ENCODE measurements at places on chromosomes 5 and 9.

GRCh38 chr5:6868575-6869215 lies 155.5 kb downstream of the TENT4A start:
- DNase-seq: no peak

- no peak for DNase-seq
These were observed 7.0 kb downstream of the UBE2QL1 start for GRCh38 chr5:6455571-6456200.

GRCh38 chr5:94422812-94423211 lies 195.6 kb downstream of the KIAA0825 start:
- DNase-seq: no peak

DNA sequence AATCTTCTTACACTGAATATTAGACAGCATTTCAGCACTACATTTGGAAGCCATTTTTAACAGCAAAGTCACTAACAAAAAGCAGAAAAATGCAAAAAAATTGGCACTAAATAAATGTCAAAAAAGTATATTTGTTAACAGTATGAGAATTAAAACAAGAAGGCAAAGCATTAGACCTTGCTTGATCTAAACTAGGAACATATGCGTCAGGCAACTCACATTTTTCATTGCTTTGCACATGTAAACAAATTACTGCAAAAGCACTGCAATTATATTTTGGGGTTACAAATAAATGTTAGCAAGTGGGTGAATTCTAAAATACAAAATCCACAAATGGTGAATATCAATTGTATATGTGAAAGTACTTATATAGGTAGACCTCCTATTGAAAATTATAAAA lies 49.0 kb upstream of the RAPGEF6 start:
- DNase-seq: no peak

DNA sequence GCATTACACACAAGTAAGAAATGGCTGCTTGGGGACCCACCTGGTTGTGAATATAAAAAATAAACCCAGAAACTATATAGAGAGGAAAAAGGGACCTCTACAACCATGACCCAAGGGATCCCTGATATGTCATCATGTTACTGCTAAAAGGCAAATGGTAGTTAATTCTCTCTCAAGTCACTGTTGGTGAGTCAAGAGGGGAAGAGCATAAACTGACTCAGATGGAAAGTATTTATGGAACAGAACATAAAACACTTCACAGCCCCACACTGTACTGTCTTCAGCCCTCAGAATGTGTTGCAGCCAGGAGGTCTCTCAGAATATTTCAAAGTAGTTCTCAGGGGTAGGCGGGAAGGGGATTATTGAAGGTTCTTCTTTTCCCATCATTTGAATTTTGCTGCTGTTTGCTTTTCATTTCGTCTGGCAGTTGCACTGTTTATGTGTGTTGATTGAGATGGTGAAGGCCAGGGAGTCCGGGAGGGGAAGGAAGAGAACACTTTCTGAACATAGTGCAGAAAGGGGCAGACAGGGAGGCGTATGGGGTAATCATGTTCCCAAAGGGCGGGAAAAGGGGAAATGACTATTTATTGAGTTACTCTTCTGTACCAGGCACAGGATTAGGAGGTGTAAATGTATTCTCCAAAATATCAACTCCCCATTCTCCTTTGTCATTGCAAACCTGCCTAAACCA lies 85.5 kb downstream of the TEK start:
- DNase-seq: no peak

DNA sequence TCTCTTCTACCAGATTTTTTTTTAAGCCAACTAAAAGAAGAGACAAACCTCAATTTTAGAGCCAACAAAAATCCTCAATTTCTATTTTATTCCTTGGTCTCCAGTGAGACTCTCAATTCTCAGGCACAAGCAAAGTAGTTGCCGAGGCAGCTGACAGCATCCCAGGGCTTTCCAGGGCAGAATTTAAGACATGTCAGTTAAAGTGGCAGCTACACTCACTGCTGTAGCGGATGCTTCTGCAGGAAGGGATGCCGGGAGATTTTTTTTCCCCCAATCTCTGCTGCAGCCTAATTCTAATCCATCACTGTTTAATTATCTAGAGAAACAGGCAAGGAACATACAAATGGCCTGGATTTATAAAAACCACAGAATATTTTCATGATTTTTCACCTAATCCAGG lies 57.0 kb downstream of the TTC39B start:
- no peak for DNase-seq

GRCh38 chr9:134917431-134918373 lies at the start of gene FCN1:
Gene FCN1 (minus strand): TSS chr9:134917912. CDS start chr9:134917871, 41 bp downstream.
- no peak for DNase-seq

DNA sequence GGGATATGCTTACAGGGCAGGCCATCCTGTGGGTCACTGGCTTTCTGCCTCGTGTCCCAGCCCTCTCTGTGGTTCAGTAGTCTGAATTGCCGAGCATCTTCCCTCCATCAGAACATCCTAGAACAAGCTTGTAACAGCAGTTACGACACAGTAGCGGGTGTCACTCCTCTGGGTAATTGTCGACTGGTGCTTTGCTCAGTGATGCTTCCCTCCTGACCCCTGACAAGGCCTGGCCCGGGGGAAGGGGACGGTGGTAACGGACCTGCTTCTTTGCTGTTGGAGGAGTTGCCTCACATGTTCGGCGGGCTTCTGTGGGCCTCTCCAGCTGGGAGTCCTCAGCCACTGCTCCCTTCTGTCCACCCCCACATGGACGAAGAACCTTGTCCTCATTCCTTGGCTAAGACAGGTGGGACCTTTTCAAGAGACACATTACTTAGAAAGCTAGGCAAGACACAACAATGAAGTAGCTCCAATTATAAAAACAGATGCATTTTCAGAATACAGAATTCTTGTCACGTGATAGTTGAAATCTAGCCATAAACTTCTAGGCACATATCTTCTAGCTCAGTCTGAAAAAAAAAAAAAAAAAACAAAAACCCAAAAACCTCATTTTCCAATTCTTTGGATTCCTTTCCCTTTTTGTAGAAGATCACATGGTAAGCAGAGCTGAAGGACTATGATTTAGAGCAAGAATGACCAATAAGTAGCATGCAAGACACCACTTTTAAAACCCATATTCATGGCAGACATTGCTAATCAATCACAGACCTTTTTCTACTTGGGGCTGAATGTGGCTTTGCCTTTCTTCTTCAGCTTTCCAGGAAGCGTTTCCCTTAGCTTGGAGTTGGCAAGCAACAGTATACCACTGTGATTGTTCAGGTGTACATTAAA lies 25.0 kb downstream of the HMCN2 start:
- no peak for DNase-seq

DNA sequence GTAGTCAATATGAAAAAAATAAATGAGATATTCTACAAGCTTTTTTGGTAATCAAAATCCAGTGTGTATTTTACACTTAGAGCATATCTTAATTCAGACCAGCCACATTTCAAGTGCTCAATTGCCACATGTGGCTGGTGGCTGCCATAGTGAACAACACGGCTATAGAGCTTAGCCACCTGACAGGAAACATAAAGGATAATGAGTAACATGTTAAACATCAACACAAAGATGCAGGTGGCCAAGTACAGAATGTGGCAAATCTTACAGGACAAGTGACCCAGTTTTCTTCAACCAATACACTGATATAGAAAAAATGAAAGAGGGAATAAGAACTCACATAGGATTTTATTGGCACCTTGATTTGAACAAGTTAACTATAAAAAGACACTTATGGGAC lies 61.4 kb downstream of the KIF24 start:
- DNase-seq: no peak

- no peak for DNase-seq
These were observed 10.6 kb downstream of the SCGB3A1 start for GRCh38 chr5:180580681-180581080.

DNA sequence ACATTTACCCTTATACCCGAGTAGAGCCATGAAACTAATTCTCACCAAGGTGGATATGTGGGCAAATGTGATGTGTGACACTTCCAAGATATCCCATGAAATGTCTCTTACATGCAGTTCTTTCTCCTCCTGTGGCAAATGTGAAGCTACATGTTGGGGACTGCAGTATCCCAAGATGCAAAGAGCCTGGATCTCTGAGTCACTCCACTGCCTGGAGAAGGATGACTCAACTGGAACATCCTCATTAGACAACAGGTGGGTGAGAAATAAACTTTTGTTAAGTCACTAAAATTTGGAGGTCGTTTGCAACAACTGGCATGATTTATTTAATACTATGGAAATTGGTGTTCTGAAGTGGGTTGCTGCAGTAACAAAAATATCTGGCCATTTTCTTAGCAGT lies 36.5 kb upstream of the TENT4A start:
- DNase-seq: no peak

DNA sequence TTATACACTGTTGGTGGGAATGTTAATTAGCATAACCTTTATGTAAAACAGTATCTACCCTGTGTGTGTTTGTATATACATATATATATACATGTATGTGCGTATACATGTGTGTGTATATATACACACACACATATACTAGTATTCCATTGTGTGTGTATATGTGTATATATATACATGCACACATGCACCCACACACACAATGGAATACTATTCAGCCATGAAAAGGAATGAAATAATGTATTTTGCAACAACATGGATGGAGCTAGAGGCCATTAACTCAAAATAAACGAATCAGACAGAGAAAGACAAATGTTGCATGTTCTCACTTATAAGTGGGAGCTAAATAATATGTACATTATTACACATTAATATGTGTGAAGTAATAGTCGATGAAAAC lies 17.6 kb upstream of the SAP30L start:
- DNase-seq: no peak

GRCh38 chr5:80041527-80041926 lies 6.4 kb downstream of the THBS4 start:
- DNase-seq: no peak

DNA sequence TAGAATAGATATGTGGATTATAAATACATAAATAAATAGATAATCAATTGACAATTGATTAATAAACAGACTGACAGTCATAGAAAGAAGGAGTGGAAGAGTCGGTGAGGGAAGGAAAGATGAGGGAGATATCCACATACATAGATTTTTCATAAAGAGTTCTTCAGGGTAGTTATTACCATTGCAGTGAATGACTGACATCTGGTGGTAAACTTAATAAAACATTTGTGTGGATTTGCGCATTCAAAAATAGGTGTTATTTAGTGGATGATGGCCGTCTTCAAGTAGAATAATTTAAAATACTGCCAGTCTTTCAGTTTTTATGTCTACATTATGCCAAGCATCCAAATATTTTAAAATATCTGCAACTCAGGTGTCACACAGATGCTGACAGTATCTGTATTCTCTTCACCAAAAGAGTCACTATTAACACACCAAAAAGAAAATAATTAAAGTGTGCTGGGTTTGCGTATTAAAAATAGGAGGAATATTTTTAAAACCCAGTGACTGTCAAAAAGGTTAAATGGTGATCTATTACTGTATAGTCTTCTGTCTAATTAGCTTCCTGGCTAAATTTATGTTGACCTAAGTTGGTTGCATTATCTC lies 78.8 kb downstream of the GIN1 start:
- no peak for DNase-seq

GRCh38 chr9:113361304-113362018 lies 12.1 kb downstream of the BSPRY start:
- DNase-seq: no peak

- no peak for DNase-seq
These were observed 501.0 kb upstream of the EDIL3 start for GRCh38 chr5:84885485-84886258.

DNA sequence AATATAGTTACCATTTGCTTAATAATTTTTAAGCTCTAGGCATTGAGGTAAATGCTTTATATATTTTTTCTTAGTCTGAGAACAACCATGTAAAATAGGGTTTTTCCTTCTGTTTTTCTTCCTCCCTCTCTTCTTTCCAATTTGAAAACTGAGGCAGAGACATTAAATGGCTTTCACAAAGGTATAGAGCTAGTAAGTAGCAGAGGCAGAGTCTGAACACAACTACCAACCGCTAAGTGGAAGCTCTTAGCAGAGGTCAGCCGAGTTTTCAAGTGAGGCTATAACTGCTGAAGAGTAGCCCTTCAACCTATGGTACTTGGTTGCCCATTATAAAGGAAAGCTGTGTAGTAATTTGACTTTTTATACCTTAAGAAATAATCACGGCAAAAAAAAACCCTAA lies 187.1 kb downstream of the MEF2C start:
- DNase-seq: no peak

DNA sequence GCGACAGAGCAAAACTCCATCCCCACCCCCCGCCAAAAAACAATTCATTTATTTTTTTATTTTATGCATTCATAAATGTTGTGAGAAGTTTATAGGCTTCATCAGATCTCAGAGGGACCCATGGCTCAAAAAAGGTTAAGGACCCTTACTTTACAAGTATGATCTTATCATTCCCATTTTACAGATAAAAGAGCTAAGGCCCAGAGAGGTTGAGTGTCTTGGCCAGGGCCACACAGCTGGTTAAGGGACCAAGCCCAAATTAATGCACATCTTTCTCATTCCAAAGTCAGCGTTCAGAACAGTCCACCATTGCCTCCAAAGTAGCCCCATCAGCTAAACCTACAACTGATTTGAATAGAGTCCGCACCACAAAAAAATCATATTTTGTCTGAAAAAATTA lies 67.8 kb downstream of the PPARGC1B start:
- DNase-seq: no peak

DNA sequence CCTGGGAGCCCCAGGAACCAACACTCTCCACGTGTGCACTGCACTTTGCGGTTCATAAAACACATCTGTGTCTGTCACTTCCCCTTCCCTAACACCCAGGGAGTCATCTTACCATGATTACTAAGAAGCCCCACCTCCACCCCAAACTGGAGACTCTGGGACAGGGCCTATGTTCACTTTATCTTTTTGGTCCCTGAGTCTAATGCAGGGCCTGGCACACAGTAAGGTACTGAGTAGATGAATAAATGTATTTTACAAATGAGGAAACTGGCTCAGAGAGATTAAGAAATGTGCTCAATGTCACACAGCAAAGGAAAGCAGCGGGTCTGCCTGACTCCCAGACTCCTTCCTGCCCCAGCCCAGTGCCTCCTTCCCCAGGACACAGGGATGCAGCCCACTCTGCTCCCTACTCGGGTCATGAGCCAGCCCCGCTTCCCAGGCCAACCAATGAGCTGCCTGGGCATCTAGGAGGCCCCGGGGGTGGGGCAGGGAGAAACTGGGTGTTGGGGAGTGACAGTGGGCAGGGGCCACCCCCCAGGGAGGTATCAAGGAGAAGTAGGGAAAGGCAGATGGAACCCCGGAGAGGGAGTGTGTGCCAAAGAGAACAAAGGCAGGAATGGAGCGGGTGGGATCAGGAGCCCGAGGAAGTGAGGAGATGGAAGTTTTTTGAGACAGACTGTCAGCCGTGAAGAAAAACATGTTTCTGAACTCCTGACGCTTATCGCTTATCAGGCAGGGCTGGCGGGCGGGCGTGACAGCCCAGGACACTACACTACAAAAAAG lies 30.5 kb downstream of the SHB start:
- no peak for DNase-seq

DNA sequence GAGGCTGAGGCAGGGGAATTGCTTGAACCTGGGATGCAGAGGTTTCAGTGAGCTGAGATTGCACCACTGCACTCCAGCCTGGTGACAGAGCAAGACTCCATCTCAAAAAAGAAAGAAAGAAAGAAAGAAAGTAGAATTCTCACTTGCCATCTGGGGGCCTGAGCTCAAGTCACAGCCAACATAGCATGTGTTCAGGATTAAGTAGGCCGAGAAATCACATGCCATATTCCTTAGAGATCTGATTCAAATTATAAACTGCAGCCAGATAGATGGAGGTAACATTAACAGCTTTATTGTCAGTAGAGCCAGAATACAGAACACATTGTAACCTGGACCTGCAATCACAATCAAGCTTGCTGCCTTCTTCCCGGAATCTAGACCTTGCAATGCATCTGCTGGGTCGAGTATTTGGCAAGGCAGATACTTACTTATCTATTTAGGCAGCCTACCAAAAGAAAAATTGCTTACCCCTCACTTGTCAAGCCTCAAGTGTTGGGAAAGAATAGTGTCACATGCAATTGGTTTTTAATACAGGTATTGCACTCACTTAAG lies 173.7 kb downstream of the CPLANE1 start:
- DNase-seq: no peak

All from activated CD4-positive, alpha-beta T cell treated with anti-CD3 and anti-CD28 coated beads for 24 hours (primary cell).